Prostate gland (tissue), 2 donors: ENCODE measurements at places on chromosomes 12 and 14.

DNA sequence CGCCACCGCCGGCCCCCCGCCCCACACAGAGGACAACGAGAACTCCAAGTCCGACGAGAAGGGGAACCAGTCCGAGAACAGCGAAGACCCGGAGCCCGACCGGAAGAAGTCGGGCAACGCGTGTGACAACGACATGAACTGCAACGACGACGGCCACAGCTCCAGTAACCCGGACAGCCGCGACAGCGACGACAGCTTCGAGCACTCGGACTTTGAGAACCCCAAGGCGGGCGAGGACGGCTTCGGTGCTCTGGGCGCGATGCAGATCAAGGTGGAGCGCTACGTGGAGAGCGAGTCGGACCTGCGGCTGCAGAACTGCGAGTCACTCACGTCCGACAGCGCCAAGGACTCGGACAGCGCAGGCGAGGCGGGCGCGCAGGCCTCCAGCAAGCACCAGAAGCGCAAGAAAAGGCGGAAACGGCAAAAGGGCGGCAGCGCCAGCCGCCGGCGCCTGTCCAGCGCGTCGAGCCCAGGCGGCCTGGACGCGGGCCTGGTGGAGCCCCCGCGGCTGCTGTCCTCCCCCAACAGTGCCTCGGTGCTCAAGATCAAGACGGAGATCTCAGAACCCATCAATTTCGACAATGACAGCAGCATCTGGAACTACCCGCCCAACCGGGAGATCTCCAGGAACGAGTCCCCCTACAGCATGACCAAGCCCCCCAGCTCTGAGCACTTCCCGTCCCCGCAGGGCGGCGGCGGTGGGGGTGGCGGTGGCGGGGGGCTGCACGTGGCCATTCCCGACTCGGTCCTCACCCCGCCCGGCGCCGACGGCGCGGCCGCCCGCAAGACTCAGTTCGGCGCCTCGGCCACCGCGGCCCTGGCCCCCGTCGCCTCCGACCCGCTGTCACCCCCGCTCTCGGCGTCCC, 150.9 kb downstream of the EGLN3 start:
- peak; percentile 7 for DNase-seq

DNA sequence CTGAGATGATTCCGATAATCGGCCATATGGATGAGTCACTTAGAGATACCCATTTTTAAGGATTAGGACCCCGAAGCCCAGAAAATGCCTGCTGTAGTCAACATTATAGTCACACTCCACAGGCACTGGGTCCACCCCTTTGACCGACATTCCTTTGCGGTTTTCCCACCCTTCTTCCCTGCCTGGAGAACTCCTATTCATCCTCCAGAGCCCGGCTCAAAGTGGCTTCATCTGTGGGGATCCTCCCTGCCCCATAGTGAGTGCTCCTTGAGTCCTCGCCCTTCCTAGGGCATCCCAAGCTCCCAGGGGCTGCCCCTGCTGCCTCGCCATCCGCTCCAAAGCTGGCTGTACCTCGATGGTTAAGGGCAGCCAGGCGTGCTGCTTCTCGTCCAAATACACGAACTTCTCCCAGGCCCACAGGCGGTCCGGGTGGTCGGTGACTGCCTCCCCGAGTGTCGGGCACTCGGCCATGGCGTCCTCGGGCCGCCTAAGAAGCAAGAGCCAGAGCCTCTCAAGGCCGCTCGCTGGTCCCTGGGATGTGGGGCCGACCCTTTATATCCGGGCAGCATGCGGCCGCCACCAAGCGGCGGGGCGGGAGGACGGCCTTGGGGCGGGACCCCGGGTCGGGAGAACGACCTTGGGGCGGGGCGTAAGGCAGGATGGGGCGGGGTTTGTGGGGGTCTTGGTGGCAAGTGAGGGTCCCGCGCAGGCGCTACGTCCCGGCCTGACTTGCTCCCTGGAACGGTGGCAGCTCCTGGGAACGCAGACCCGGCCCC, at the start of gene TCL1A:
TSS of gene TCL1A (minus strand) at position 530 of the 776 bp plus-strand sequence. CDS start at position 471, 59 bp downstream.
- DNase-seq: no peak

GRCh38 chr14:101535232-101535631, 26.1 kb upstream of the DIO3 start:
- DNase-seq: no peak

GRCh38 chr12:93447555-93448290, 6.0 kb upstream of the UBE2N start:
- no peak for DNase-seq

- no peak for DNase-seq
Observed at GRCh38 chr14:54087376-54087775, 130.8 kb upstream of the BMP4 start.

- no peak for DNase-seq
Observed at GRCh38 chr12:76480796-76481195, 78.8 kb downstream of the OSBPL8 start.

DNA sequence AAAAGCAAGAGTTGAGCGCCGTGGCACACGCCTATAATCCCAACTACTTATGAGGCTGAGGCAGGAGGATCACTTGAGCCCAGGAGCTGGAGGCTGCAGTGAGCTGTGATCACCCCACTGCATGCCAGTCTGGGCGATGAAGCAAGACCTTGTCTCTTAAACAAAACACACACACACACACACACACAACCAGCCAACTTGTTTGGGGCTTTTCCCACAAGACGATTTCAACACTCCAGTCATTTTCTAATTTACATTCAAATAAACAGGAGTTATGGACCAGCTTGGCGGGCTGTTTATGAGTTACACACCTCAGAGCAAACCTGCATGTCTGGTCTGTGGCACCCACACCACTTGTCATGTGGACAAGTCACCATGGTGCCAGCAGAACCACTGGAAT, 6.7 kb downstream of the GLTP start:
- peak; percentile 85 for DNase-seq

DNA sequence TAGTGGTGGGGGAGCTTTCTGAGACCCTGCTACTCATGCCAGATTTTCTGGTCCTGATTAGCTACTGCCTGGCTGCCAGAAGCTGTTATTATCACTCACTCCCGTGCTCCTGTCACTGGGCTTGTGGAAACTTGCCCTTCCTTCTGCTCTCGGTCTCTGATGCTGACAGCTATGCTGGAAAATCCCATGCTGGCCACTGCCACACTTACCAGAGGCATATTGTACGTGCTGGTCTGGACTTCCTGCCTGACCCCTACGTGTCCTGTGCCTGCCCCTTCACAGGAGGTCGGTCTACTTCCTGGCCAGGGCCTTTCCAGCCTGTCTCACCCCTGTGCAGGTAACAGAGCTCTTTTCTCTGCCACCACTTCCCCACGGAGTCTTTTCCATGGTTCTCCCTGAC, 149.4 kb upstream of the PLEKHG7 start:
- peak; percentile 72 for DNase-seq

GRCh38 chr12:121334513-121335343, 17.5 kb downstream of the ANAPC5 start:
- DNase-seq: peak; percentile 26

DNA sequence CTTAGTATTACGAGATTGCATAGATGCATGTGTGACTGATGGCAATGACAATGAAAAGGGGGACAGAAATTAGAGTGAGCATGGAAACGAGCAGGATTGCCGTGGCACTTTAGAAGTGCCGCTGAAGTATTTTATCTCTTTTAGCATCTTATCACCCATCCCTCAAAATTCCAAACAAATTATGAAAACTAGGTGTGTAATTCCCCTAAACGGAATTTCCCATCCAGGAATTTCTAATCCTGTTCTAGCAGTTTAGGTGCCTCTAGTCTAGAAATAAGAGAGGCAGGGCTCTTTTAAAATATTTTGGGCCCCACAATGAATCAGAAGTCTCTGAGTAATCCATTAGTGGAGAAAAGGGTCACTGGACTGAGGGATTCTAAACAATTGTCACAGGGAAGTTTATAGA, 947 bp downstream of the TMEM52B start:
- no peak for DNase-seq

DNA sequence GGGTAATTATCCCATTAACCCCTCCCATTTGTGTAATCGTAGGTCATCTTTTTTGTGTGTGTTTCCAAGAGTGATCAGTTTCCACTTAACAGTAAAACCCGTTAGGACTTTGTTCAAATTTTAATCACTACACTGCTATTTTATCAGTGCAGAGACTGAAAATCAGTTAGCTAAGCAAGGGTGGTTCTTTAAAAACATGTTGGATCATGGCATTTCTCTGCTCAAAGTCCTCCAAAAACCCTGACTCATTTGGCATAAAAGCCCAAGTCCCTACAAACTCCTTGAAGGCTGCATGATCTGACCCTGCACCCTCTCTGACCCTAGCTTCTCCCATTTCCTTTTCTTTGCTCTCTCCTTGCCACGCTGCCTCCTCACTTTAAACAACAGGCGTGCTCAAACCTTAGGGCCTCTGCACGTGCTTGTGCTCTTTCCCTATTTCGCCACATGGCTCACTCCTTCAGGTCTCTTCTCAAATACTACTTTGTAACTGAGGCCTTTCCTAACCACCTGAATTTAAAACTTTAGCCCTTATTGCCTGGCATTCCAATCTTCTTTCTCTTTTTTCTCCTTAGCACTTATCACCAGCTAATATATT, 13.2 kb upstream of the OVCH1 start:
- no peak for DNase-seq

DNA sequence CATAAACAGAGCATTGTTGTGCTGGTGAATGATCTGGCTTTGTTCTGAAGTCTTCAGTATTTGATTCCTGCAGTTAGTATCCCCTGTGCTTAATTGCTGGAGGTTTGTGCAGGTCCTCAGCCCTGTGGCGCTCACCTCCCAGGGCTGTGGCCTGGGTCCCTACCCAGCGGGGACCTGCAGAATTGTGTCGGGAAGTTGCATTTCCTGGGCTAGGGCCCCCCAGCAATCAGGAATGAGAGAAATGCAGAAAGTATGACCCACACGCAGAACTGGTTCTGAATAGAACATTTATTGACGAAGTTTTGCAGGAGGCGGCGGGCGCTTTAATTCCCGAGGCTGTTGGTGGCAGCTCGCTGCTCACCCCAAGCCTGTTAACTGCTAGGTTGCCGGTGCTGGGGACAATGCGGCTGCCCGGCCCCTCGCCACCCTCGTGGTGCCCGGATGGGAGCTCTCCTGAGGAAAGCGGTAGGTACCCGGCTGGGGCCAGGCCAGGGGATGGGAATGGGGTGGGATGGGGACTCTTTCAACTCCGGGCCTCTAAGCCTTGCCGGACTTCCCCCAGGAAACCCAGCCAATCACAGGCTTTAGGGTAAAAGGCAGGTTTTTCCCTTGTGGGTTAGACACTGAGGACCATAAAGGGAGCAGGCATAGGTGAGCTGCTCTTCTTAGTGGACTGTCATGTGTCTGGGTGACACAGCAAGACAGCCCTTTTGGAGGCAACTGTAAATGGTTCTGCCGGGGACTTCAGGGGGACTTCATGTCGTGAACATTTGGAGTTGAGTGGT, 11.6 kb downstream of the PLEKHG3 start:
- no peak for DNase-seq

- peak; percentile 37 for DNase-seq
Observed at GRCh38 chr14:77124345-77125280, 17.0 kb downstream of the ZDHHC22 start.

GRCh38 chr12:52310622-52311284, 10.4 kb downstream of the KRT83 start:
- DNase-seq: no peak

DNA sequence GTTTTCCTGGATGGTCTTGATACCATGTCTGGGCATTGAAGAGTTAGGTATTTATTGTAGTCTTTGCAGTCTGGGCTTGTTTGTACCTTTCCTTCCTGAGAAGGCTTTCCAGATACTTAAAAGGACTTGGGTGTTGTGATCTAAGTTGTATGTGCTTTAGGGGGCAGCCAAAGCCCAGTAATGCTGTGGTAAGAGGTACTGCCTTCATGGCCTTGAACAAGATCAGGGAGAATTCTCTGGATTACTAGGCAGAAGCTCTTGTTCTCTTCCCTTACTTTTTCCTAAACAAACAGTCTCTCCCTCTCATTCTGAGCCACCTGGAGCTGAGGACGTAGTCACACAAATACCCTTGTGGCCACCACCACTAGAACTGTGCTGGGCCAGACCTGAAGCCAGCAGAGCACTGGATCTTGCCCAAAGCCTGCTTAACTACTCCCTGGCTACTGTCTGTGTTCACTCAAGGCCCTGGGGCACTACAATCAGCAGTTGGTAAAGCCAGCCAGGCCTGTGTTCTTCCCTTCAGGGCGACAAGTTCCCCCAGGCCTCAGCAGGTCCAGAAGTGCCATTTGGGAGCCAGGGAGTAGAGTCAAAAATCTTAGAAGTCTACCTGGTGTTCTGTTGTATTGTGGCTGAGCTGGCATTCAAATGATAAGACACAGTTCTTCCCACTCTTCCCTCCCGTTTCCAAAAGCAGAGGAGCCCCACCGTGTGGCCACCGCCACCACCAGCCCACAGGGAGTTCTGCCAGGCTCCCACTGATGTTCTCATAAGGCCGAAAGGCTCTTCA, 11.4 kb downstream of the PRORP start:
- DNase-seq: no peak

DNA sequence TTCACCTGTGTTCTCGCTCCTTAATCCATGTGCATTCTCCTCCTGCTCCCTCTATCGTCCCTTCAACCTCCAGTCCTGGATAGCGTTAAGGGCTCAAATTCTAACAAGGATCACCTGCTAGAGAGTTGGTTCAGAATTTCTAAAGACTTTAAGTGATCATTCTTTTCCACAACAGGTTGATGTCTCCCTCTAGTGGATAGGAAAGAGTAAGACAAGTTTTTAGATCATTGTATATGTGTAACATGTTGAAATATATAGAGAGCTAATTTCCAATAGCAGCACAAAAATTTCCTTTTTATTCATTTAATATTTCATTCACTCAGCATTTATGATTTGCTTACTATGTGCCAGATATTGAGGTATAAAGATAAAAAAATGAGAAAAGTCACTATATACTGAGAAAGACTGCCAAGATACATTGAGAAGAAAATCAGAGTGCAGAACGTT, 9.3 kb upstream of the ESR2 start:
- DNase-seq: no peak

DNA sequence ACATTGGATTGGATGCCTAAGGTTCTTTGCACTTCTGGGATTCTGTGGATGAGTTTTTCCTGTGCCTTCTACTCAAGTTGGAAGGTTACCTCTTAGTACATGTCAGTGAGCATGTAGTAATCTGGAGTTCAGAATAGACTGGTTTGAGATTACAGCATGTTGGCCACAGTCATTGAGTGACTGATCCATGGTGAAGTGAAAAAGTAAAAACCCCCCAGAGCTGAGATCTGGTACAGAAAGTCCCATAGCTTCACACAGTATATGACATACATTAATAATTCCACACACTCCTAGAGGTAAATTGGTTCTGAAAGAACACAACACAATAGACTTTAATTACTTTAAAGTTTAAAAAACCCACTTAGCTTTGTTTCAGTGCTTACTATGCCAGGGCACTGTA, 11.9 kb upstream of the CCND2 start:
- DNase-seq: no peak

GRCh38 chr12:121376754-121377697, 22.9 kb upstream of the RNF34 start:
- DNase-seq: no peak
